ENCODE measurements at places on chromosomes 6 and 20.

- DNase-seq = no peak
Measured at GRCh38 chr6:147061252-147061651, 143.0 kb upstream of the STXBP5 start.

DNA sequence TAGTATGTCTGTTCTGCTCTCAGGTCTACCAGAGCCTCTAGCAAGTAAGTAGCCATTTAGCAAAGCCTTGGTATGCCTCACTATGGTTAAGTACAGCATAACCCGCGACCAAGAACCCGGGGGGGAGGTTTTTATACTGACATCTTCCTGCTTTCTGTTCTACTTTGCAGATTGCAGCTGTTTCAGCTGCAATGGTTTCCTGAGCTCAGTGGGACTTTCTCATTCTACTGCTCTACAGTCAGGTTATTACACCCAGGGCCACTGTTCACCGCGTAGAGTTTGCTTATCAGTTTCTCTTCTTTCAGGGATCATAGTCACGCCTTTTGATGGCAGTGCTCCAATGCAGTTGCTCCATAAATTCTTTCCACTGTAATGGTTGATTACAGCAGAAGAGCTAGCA is 631.3 kb downstream of the TFAP2A start:
- DNase-seq = no peak

DNA sequence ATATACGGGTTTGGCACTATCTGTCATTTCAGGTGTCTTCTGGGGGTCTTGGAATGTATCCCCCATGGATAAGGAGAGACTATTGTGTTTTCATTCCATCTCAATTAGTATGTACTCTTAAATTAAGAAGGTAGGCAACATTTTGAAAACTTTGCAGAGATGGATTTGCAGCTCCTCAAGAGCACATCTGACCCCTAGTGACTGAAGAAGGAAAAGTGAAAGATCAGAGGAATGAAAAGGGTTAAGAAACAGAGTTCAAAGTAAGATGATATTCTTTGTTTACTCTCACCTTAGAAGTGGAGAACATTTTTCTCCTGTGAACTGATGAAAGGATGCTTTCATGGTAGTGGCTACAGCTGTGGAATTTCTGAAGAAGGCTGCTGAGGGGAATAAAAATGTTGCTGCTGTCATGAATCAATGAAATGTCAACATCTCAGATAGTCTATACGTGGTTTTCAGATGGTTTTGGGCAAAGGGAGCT is 41.5 kb downstream of the SH3BGRL2 start:
- DNase-seq = no peak

- no peak for DNase-seq
Measured at GRCh38 chr20:16257021-16257420, 316.2 kb downstream of the KIF16B start.

GRCh38 chr20:40980106-40980827 is 48.4 kb upstream of the TOP1 start:
- DNase-seq = no peak

DNA sequence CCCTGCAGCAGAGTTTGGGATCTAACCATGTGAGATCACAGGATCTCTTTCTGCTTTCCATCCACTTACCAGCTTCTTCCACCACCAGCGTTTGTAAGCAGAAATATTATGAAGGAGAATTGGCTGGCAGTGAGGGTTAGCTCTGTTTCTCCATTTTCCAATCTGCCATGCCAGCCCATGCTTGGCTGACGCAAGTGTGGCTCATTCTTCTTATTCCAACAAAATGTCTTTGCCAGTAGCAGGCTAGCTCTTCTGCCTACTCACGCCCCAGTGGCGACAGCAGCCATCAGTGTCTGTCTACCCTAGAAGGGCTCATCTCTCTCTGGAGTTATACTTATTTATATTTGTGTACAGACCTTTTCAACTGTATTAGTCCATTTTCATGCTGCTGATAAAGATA is 286.2 kb downstream of the FARS2 start:
- DNase-seq = no peak

GRCh38 chr20:7691647-7692269 is 248.5 kb downstream of the HAO1 start:
- no peak for DNase-seq

DNA sequence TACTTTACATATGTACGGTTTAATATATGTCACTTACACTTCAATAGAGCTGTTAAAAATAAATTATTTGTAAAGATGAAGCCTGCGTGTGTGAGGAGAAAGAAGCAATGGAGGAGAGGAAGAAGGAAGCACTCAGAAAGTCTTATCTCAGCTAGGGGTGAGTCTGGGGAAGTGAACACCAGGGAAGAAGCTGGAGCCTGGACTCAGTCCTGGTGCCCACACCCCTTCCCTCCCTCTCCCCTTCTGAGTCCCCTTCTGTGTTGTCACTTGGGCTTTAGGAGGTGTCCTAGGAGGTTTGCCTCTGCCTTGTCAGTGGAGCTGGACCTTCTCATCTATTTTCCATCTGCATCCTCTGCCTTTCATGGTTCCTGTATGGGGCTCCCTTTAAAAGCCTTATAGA is 1.9 kb downstream of the SIRPB2 start:
- DNase-seq = no peak

DNA sequence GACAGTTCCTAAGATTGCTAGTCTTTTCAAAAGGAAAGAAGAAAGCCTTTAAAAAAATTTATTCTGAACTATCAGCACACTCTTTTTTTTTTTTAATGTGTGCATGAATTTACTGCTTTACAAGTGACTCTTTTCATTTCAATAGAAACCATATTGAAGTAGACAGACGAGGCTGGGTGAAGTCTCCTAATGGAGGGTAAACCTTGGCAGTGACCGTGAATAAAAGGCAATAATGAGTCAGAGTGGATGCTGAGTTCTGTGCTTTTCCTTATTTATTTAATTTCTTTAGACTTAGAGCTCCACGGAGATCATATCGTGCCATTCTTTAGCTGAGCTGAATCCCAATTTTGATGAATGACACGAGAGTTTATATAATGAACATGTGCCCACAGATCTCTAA is 196.9 kb downstream of the PRL start:
- DNase-seq = no peak
